ENCODE measurements at places on chromosomes 2 and 18.

GRCh38 chr18:62187543-62188510 is 772 bp downstream of the RELCH start:
- no peak for DNase-seq

GRCh38 chr18:58180172-58180571 is 136.1 kb downstream of the NEDD4L start:
- DNase-seq: no peak

DNA sequence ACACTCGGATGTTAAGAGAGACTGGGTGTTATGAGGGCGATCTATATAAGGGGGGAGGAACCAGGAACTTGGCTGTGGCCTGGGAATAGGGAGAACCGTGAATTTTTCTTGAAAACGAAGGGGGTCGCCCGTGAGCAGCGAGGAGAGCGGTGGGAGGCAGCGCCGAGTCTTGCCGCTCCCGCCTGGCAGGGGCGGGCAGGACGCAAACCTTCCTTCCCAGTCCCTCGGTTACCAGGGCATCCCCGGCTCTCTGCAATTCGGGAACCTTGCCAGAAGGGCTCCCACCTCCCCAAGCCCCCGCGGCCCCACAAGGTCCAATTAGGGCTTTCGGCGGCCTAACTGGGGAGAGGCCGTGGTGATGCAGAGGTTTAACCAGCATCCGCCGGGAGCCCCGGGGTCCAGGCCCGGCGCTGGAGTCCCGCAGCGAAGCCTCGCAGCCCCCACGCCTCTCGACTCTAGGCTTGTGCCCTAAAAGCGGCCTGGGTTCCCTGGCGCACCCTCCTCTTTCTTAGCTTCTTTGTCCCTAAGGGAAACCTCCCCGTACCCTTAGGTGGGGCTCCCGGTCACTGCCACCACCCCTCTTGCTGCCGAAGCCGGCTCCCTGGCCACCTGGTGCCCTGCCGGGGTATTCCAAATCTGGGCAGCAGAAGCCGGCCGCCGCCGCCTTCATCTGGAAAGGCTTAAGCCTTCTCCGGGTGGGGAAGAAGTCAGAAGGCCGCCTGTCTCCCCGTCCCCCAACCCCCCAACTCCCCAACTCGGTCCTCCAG is 680 bp upstream of the FHOD3 start:
- DNase-seq: peak; percentile 96

DNA sequence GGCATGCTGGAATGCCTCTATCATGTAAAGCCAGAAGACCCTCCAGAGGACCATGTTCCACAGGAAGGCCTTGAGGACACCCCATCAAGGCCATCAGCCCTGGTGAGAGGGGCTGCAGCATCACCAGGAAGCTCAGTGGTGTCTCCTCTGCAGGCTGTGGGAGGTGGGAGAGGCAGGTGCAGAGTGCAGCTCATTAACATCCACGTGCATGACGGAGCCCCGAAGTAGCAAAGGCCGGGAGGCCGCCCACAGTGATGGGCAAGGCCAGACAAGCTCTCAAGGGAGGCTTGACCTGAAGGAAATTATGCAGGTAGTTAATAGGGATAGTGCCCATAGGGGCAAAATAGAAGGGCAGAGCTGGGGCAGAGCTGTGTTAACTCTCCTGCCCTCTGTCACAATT is 30.3 kb upstream of the SMCHD1 start:
- no peak for DNase-seq

- DNase-seq: no peak
Measured at GRCh38 chr2:45379399-45380087, 231.5 kb downstream of the SRBD1 start.

DNA sequence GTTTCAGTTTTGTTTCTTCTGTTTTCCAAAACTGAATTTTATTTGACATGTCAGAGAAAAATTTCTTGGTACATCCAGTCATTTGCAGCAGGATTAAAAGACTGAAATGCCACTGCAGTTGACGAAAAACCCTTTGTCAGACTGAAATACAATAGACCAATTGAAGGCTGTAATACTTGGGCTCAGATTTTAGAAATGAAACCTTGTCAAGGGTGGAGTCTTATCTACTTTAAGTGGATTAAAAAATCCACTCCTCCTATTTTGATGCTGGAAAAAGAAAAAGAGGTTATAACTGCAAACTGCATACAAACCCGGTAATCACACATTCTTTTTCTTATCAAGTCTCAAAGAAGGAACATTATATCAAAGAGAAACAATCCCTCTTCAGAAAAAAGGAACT is 80.2 kb upstream of the NEUROD1 start:
- no peak for DNase-seq

GRCh38 chr18:44899832-44900231 is 219.1 kb downstream of the SETBP1 start:
- DNase-seq: no peak

DNA sequence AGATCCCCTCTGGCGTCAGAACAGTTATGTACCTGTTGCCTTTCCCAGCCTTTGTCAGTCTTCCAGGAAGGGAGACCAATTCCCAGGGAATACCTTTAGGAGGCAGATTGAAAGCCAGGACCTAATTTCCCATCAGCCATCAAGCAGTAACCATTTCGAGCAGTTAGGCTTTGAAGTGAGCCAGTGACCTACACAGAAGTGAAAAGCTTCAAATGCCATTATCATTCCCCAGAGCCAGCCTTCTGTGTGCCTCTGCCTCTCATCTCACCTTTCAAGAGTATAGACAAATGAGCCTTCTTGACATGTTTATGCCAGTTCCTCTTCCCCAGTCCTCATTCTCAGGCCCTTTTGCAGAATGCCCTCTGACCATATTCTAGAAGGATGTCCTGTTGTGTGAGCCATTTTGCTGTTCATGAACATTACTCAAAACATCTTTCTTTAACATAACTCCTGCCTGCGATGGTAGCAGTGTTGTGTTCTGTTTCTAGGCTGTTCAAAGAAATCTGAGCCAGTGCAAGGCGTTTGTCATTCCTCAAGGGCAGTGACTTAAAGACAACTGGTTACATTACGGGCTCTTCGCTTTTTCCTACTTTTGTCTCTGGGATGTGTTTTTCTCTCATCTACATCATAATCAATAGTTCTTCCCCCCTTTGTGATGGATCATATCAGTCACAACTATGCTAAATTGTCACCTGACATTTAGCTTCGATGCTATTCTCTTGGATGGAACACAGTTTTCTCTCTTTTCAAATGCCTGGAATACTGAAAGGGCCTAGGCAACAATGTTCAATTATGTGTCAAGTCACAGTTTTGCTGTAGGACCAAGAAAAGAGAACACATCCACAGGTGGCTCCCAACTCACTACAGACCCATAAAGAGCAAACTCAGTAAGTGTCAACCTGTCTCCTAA is 138.6 kb downstream of the ALK start:
- DNase-seq: no peak

- no peak for DNase-seq
Measured at GRCh38 chr2:169468841-169469240, 10.5 kb upstream of the BBS5 start.

- DNase-seq: no peak
Measured at GRCh38 chr2:37301408-37301807, 23.2 kb downstream of the PRKD3 start.

DNA sequence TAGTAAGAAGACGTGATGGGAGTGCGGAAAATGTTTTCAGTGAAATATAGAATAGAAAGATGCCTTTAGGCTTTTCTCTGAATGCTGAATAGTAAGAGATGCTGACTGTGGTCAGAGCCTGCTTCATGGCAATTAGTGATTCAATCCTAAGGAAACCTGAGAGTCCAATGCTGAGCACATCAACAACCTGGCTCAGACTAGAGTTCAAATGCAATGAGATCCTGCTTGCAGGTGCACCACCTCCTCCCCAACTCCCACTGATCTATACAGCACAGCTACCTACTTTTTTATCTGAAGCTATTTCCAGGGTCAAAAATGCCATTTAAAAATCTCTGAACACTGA is 65.4 kb downstream of the AAK1 start:
- DNase-seq: no peak

DNA sequence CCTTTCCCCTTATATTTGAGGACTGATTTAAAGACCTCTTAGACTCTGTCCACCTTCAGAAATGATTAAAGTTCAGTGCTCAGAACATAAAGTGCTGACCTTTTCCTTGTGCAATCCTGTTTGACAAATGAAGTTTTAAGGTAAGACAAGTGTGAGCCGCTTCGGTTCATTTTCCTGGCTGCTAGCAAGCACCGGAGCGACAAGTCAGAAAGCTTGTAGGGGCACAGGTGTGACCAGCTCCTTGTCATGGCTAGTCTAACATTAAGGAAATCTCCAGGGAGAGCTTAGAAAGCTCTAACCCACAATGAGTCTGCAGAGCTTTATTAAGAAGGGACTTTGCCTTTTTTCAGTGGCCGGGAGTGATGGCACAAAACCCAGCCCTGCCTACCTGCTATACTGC is 2.3 kb upstream of the NCKAP5 start:
- no peak for DNase-seq

GRCh38 chr2:23901966-23902846 is 24.7 kb downstream of the ATAD2B start:
- DNase-seq: no peak

DNA sequence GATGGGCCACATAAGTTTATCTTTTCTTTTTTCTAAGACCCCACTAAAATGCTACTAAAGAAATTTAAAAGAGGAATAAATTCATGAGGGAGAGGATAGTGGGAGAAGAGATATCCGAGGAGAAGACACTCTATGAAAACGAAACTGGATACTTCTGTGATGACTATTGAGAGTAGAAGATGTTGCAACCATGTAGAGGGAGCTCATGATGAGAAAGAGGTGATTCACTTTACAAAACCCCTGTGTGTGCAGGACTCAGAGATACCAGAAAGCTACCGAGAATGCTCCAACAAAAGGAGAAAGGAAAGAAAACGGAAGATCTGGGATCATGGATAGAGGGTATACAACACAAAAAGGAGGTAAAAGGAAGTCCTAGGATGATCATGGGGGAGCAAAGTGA is 34.9 kb downstream of the SLC38A11 start:
- no peak for DNase-seq
